T1000 (cell line): ENCODE measurements at places on chromosomes 13 and 19.

GRCh38 chr19:28425046-28425931 lies 787.7 kb downstream of the UQCRFS1 start:
- DNase-seq: no peak

DNA sequence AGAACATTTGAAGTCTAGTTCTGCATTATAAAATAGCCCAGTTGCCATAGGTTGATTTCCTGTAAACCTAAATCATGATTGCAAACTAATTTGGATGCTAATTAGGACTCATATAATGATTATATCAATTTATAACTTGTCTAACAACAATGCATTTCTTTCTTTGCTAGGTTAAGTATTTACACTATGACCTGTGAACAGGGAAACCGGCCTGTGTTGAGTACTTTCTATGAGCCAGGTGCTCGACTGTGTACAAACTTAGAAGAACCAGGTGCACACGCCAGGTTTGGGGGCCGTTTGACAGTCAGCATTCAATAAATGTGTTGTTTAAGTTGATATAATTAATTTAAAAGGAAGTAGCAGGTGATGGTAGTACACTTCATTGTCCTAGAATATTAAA lies 203.1 kb downstream of the TM9SF2 start:
- no peak for DNase-seq

- no peak for DNase-seq
Measured at GRCh38 chr13:111867657-111868056, 199.3 kb upstream of the SOX1 start.

DNA sequence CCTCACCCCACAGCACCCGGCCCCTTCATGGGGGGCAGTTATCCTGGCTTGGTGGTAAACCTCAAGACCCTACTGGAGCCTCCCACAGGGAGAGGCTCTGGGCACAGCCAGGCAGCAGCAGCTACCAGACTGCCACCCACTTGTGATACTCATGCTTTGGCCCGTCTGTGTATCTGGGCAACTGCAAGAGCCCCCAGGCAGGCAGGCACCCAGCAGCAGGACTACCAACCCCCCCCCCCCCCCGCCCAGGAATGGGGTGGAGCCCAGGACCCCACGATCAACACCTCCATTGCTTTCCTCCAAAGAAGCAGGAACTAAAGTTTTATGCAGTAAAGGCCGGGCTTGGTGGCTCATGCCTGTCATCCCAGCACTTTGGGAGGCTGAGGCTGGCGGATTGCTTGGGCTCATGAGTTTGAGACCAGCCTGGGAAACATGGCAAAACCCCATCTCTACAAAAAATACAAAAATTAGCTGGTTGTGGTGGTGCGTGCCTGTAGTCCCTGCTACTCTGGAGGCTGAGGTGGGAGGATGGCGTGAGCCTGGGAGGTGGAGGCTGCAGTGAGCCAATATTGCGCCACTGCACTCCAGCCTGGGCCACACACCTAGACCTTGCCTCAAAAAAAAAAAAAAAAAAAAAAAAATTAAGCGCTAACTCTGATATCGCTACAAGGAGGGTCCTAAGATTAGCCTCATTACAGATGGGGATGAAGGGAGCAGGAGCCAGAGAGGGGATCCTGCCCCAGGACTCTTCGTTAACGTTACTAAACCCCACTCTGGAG lies 1.1 kb upstream of the LYL1 start:
- no peak for DNase-seq

GRCh38 chr19:40322271-40322610 lies 26.0 kb downstream of the C19orf47 start:
- no peak for DNase-seq

- DNase-seq: no peak
Measured at GRCh38 chr13:44622708-44623107, 46.6 kb upstream of the TSC22D1 start.

DNA sequence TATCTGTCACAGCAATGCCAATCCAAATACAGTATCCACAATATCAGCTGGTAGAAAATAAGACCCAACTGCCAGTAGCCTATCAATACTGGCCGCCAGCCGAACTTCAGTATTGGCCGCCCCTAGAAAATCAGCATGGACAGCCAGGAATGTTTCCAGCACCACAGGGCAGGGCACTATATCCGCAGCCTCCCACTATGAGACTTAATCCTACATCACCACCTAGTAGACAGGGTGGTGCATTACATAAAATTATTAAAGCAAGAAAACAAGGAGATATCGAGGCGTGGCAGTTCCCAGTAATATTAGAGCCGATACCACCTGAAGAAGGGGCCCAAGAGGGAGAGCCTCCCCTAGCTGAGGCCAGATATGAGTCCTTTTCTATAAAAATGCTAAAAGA lies 111.3 kb downstream of the ZNF486 start:
- DNase-seq: no peak

DNA sequence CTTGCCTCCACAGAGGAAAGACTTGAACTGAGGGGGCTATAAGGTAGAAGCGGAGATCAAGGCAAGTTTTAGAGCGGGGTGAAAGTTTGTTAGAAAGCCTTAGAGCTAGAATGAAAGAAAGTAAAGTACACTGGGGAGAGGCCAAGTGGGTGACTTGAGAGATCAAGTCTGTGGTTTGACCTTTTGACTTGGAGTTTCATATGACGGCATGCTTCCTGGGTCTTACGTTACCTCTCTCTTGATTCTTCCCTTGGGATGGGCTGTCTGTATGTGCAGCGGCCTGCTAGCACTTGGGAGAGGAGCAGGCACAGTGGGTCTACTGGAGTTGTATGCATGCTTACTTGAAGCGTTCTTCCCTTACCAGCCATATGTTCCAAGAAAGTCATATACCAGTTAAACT lies 1768.5 kb downstream of the PCDH9 start:
- no peak for DNase-seq

DNA sequence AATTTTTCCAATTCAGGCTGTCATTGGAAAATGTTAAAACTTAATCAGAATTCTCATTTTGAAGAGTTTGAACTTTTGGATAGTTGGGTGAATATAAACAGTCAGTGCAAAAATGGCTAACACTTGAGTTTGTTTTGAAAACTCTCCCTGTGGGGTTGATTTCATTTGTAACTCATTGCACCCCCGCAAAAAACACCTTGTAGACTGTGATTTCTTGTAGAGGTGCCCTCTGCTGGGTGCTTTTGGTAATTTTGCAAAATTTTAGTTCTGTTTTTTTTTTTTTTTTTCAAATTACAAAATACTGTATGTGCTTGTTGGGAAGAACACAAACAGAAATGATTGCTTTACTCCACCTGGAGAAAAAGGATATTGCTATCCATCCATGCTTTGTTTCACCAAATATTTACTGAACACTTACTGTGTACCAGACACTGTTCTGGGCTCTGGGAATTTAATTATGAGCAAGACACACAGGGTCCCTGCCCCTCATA lies 28.2 kb upstream of the GPI start:
- no peak for DNase-seq

DNA sequence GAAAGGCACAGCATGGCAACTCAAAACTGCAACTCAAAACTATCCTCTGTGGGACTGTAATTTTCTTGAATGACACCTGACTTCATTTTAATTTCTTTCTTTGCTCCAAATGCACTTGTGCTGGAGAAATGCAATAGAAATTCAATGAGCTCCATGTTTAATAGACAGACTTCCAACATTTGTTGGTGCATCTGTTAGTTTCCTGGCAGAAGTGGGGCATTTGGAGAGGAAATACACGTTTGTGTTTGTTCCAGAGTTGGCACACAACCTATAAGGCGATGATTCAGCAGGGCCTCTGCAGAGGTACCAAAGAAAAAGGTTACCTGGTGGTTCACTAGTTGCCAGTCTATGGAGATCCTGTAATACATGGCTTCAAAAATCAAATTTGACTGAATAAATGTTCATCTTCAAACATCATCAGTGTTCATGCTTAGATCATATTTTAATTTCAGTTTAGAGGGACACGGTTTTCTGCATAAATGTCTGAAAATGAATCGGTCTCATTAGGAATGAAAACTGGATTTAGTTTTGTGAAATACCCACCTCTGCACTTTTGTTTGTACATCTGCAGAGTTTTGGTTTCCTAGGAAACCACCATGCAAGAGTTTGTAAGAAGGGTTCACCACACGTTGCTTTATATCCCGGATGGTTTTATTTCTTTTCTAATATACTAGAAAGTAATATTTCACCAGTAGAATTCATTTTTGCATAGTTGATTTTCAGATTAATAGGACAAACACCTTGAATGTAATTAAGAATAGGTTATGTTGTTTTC lies 21.8 kb upstream of the OBI1 start:
- no peak for DNase-seq

DNA sequence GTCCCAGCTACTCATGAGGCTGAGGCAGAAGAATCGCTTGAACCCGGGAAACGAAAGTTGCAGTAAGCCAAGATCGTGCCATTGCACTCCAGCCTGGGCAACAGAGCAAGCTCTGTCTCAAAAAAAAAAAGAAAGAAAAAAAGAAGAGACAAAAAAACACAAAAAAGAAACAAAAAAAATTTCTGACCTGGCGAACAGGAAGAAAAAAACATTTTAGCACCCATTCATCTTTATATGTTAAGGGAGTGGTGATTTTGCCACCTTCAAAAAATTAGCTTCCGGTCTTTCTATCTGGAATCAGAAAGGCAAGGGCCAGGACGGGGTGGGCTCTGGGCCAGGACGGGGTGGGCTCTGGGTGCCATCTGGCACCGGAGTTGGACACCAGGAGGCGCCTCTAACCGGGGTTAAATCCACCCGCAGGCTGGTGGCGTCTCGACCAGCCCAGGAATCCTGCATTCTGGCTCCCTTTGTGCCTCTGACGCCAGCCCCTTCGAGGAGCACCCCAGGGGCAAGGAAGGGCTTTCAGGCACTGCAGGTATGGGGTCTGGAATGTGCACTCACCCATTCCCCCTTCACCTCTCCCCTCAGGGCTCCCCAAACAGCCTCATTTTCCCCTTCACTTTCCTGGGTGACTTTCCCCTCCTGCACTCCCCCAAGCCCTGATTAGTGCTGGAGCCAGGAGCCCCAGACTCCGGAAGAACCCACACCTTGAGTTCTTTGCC lies 10.4 kb upstream of the ZSWIM4 start:
- no peak for DNase-seq

- no peak for DNase-seq
Measured at GRCh38 chr13:34308725-34309124, 490.8 kb downstream of the RFC3 start.

DNA sequence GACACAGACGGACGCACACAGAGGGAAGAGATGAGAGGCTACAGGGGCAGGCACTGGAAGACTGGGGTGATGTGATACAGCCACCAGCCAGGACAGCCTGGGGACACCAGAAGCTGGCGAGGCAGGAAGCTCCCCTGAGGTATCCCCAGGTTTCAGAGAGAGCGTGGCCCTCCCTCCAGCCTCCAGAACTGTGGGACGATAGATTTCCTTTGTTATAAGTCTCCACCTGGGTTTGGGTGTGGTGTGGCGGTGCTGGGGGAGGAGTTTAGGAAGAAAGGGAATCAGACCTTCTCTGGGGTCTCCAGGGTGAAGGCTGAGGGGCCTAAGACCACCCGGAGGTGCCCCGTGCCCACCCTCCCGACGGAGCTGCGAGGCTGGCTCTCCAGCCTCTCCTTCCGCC lies 2.7 kb upstream of the ASPDH start:
- DNase-seq: no peak

DNA sequence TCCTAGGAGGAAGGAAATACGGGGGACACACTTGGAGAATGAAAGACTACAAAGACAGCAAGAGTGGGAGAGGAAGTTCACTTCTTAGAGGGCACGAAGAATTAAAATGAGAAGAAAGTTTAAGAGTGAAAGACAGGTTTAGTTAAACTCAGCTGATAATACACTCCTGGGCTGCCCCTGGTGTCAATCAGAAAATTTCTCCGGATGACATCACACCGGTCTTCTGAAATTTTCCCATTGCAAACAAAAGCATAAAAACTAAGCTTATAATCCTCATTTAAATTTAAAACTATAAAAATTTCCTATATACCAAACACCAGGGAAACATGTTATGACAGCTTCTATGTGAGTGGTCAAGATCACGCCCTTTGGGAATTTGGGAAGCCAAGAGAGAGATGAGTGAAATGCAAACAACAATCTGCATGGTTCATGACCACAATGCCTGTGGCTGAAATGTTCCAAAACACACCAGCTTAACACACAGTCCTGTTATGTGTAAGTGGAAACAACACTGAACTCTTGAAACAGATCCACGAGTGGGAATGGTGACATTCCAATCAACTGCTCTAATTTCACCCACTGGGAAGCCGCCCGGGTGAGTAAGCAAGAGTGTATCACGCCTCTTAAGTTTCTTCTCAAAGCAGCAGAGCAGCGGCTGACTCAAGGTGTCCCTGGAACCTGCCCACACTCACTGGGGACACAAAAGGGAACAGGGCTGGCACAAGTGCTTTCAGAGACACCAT lies 49.0 kb downstream of the BRD4 start:
- DNase-seq: no peak

DNA sequence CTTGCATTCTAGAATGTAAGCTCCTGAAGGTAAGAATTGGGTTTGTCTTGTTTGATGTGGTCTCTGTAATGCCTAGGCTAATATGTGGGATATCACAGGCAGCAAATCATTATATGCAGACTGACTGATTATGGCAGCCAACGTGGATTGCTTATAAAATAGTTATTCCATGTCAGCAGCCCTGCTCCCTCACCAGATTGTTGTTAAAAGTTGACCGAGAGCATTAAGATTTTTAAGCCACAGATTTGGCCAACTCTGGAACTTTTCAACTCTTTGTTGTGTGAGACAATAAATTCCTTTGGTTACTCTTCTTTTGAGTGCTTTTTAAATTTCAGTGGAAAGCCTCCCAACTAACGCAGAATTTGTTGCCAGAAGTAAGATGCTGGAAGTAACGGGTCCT lies 92.6 kb upstream of the FAM216B start:
- no peak for DNase-seq

DNA sequence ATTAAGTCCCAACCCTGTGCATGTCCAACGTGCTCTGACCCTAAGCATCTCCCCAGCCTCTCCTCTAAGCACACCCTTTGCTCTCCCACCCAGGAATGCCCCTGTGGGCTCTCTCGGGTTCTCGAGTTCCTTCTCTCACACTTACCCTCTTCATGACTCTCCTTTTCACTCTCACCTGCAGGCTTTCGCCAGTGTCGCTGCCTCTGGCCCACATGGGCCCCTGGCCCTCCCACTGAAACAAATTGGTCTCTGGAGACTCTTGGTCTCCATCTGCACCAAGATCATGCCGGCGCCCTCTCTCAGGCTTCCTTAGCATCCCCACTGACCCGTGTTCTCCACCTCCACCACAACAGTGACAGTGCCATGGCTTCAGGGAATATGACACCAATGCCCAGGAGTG lies 19.6 kb upstream of the SACS start:
- DNase-seq: no peak

DNA sequence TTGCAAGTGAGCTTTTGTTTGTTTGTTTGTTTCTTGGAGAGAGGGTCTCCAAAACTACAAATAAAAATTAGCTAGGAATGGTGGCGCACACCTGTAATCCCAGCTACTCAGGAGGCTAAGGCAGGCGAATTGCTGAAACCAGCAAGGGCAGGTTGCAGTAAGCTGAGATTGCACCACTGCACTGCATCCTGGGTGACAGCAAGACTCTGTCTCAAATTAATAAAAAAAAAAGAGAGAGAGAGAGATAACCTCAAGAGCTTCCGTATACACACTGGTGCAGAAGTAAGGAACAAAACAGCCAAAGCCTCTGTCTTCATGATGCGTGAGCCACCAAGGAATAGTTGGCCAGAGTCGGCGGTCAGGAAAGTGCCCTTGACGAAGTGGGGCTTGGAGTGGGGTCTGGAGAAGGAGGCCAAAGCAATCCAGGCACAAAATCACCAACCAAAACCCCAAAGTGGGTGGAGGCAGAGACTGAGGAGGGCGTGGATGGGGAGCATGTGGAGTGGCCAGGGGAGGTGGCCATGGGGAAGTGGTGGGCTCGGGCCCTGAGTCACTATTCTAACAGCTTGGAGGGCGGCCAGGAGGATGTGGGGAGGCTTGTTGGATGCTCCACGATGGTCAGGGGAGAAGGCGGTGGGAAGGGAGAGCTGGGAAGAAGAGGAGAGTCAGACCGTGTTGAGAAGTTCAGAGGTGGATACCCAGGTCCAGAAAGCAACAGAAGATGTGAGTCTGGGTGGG lies 21.2 kb upstream of the TOMM40 start:
- no peak for DNase-seq
